ENCODE measurements at places on chromosomes 11 and 22.

- DNase-seq, result no peak
Observed at GRCh38 chr22:42300259-42301076, 30.0 kb upstream of the TCF20 start.

- no peak for DNase-seq
Observed at GRCh38 chr11:131624531-131624930, 254.1 kb downstream of the NTM start.

DNA sequence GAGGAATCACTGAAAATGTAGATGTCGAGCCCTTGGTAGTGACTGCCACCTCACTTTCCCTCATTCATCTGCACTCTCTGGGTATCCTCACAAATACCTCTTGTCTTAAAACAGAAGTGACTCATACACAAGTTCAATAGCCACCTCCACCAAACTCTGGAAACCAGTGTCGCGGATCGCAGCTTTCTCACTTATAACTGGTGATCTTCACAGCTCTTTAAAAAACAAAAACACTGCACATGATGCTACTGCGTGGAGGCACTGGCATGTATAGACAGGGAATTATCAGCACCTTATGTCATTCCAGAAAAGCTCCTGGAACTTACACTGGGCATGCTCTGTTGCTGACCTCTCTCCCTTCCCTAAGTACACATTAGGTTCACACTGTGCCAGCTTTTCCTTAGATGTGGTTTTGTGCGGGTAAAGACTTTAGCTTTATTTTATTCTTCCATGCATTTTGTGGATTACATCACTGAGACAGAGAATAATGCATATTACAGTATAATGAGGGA, 425.5 kb upstream of the CADM1 start:
- DNase-seq, result no peak

- DNase-seq, result no peak
Observed at GRCh38 chr11:76201672-76202412, 4.5 kb downstream of the WNT11 start.

DNA sequence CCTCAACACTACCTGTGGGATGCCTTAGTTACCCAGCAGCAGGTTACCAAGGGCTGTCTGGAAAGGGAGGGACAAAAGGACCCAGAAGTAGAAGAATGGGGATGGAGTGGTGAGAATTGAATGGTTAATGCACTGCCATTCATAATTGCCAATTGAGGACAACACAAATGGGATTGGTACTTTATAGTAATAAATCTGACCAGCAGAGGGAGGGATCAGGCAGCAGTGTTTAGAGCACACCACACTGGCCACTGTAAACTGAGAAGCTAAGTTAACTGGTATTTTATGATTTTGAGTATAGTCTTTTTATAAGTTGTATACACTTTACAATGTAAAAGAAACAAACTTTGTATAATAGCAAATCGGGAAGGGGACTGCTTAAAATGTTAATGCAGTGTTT, 10.7 kb downstream of the TBRG1 start:
- DNase-seq, result peak; percentile 25

DNA sequence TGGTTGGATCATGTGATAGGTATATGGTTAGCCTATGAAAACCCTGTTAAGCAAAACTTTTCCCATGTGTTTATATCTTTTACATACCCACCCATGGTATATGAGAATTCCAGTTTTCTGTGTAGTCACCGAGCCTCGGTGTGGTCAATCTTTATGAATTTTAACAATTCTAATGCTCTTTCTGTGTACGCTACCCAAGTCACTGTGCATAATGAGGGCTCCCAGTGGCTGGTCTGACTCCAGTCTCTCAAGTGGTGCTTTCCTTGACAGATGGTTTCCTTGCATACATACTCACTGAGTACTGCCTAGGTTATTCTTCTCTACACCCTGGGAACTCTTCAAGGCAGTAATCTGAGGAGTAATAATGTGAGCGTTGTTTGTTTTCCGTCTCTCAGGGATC, 17.6 kb downstream of the MUC15 start:
- DNase-seq, result no peak

GRCh38 chr22:43337385-43337784, 5.8 kb downstream of the SCUBE1 start:
- no peak for DNase-seq

- no peak for DNase-seq
Observed at GRCh38 chr22:36237462-36238372, 1.6 kb downstream of the APOL2 start.

DNA sequence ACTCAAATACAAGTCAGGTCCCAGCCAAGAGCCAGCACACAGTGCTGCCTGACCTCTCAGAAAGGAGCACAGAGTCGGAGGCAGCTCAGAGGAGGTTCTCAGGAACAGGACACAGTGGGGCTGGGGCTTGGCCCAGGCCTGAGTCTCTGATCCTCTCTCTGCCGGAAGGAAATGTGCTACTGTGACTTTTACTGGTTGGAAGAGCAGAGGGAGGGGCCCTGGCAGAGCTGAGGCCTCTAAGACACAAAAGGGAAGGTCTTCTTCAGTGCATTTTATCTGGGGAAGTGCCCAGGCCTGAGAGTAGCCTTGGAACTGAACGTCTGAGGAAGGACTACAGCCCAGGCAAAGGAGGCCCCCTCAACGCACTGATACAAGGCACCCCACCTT, 16.2 kb upstream of the CASTOR1 start:
- DNase-seq, result no peak

DNA sequence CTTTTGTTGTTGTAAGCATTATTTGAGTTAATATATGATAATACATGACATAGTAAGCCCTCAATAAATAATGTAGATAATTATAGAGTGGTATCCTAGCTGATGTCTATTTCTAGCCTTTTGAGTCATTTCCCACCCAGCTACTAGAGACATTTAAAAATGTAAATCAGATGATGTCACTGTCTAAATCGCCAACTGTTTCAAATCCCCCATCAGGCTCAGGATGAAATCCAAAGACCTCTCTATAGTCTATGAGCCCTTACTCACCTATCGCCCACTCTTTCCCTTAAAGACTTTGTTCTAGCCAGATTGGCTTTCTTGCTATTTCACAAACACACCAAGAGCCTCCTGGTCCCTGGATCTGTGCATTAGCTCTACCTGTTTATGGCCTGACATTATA, 135.4 kb upstream of the PLET1 start:
- no peak for DNase-seq

DNA sequence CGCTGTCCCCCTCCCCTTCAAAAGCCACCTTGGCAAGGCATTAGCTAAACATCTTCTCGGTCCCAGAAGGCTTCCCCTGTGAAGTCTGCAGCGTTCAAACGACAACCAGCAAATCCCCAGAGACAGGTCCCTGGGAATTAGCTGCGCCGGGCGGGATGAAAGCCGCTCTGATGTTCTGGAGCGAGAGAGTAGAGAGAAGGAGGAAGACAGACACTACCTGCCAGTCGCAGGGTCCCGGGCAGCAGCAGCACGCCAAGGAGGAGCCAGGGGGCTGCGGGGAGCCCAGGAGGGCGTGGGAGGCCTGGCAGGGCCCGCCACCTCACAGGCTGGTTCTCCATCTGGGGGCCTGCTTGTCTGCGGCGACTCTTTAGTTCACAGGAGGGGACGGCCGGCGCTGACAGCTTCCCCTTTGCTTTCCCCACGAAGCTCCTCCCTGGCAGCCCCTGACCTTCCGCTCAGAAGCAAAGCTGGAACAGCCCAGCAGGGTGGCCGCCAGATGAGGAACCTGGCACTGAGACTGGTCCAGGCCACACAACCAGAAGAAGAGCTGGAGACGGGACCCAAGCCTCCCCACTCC, at the start of gene NFAM1:
Gene NFAM1 (minus strand): TSS at position 384 of the 577 bp plus-strand sequence. CDS start 46 bp downstream, at position 338.
- DNase-seq, result no peak

Measured in HCEC 1CT (cell line).